ENCODE measurements at places on chromosomes 4 and X. TPM values are rescaled to one million over a fixed set of nuclear protein-coding genes. Genes with fewer than 3 reads are reported as not detected.

DNA sequence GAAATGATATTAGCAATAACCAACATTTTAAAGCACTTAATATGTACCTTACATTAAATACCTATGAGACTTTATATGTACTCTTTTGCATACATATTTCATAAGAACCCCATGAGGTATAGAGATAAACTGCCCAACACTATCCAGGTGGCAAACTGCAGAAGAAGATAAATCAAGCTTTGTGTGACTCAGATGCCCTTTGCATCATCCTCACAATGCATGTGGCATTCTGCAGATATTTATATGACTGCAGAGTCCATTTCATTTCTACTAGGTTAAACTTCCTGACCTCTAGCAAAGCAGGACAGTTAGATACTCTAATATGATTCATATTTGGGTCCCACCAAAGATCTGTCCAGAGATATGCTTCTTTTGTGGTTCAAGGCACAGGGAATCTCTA lies 85.6 kb upstream of the RASGEF1B start:
- H3K27me3 ChIP-seq, result no peaks in the 10 kb centered on the region
- H3K36me3 ChIP-seq, result peaks cover 1% of the 10 kb centered on the region
- no peak for DNase-seq
- H3K4me3 ChIP-seq, result no peak overlapping the region
- peaks cover 21% of the 10 kb centered on the region for H3K4me1 ChIP-seq

RELL1 gene
- total RNA-seq, result 21.4 TPM

TMSB15B gene
- total RNA-seq, result 8.6 TPM

DNA sequence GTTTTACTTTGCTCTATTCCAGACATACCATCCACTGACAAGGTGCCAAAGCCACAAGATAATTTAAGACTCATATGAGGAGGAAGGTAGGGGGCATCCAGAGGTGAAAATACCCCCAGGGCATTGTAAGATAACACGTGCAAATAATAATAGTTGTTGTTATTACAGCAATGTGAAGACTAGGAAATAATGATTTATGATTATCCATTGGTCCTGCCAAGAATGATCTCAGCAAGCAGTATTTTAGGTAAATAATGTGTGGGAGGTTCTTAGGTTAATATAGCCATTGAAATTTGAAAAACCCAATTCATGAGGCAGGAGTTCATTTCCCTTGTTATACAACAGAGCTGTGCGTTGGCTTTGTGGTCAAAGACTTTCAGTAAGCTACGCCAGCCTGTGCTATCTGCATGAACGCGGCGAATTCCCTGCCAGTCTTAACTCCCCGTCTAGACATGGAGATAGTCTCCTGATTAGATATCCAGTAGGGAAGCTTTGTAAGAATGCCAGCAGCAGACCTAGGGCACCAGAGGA lies 47.2 kb upstream of the MXRA5 start:
- H3K4me1 ChIP-seq, result no peaks in the 10 kb centered on the region
- no peak overlapping the region for H3K4me3 ChIP-seq
- no peak overlapping the region for H3K27ac ChIP-seq
- no peak for DNase-seq

DNA sequence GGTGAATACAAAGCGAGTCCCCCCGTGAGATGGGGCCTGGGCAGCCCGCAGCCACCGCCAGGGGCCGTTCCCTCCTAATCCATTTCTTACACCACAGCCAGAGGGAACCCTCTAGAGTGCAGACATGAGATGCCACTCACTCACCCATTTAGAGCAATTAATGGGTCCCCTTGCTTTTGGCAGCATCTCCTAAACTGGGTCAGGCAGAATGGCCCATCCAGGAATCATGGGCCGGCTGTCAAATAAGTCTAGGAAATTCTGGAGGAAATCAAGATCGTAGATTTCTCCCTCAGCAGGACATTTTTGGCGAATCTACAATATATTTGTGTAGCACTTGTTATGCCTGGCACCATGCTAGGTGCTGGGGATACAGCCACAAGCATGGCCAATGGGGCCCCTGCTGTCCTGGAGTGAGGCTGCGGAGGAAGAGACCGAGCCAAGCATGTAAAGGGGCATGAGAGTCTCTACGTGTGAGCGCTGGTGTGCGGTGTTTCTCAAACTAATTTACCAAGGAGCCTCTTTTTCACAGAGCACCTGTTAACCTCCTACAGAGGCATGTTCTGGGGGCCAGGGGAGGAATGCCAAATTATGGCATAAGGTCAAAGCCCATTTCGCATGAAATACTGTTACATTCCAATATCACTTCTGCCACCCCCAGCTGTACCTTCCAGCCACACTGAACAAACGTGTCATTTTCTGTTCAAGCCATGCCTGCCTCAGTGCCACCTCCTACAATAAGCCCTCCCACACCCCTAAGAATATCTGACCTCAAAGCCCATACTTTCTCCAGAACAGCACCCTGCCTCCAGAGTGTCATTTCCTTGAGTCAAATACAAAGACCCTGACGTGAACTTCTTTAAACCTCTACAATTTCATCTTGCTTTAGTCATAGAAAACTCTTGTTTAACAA lies 28.1 kb upstream of the JAKMIP1 start:
- no peaks in the 10 kb centered on the region for H3K36me3 ChIP-seq

- H3K4me3 ChIP-seq, result peak overlapping the region; percentile 64
- no peak overlapping the region for H3K27ac ChIP-seq
- H3K36me3 ChIP-seq, result no peaks in the 10 kb centered on the region
- no peak for DNase-seq
Observed at GRCh38 chrX:137427816-137428215, 138.1 kb upstream of the ZIC3 start.

TBX22 gene
- not detected for total RNA-seq

DNA sequence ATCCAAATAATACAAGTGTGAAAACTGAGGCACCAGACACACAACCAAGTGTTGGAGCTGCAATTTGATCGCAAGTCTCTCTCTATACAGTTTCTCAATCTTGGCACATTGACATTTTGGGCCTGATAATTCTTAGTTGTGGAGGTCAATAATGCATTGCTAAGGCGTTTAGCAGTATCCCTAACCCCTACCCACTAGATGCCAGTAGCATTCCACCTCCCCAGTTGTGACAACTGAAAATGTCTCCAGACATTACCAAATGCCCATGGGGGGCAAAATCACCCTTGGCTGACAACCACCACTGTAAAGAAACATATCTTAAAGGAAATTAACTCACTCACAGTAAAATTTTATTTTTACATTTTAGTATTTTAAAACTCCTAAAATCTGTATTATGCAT lies 4.2 kb downstream of the NR3C2 start:
- H3K27me3 ChIP-seq, result peaks cover 22% of the 10 kb centered on the region
- H3K36me3 ChIP-seq, result no peaks in the 10 kb centered on the region
- no peak for DNase-seq

DNA sequence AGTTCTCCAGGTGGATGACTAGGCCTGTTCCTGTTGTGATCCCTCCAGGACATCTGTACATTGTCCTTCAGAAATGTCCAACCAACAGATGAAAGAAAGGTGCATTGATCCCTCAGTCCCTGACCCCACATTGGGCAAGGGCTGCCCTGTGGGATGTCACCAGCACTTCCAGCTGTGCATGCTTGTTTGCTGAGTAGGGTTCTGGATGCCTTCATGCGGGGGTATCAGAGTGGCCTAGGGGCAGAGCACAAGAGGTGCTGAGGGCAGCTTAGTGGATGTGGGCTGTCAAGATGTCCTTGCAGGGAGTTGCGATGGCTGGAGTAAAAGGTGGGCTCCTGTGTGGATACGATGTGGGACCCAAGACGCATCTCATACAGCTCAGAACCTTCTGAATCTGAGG lies 112.5 kb downstream of the PALLD start:
- H3K4me3 ChIP-seq, result no peak overlapping the region
- no peaks in the 10 kb centered on the region for H3K36me3 ChIP-seq
- peaks cover 12% of the 10 kb centered on the region for H3K27me3 ChIP-seq
- H3K4me1 ChIP-seq, result no peaks in the 10 kb centered on the region
- H3K27ac ChIP-seq, result no peak overlapping the region
- DNase-seq, result no peak

GRCh38 chrX:119745283-119745848 lies 13.0 kb upstream of the SOWAHD start:
- no peak overlapping the region for H3K27ac ChIP-seq
- no peaks in the 10 kb centered on the region for H3K4me1 ChIP-seq
- DNase-seq, result no peak
- H3K4me3 ChIP-seq, result no peak overlapping the region
- H3K36me3 ChIP-seq, result no peaks in the 10 kb centered on the region

DNA sequence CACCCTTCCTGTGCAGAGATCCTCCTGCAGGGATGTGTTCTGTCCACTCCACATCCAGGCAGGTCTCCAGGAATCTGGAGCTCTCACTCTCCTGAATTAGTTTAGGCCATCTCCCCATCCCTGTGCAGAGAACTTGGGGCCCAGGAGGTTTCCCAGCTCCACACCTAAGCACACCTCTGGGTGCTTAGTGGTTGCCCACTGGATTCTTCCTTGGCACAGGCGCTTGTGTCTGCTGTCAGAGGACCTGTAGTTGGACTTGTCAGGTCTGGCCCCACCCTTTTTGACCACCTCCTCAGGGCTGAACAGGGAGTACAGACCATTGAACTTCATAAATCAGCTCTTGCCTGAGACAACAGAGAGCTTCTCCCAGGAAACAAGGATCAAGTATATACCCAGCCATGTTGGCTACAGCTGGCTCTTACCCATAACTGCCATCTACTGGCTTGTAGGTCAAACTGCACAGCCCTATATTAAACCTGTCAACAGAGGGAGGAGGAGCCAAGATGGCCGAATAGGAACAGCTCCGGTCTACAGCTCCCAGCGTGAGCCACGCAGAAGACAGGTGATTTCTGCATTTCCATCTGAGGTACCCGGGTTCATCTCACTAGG lies 275.5 kb downstream of the PPARGC1A start:
- no peak overlapping the region for H3K4me3 ChIP-seq
- H3K36me3 ChIP-seq, result no peaks in the 10 kb centered on the region
- DNase-seq, result no peak
- H3K27me3 ChIP-seq, result no peaks in the 10 kb centered on the region

GRCh38 chr4:76623217-76624045 lies 188.4 kb downstream of the SHROOM3 start:
- no peak overlapping the region for H3K27ac ChIP-seq
- no peaks in the 10 kb centered on the region for H3K4me1 ChIP-seq
- H3K4me3 ChIP-seq, result no peak overlapping the region

DNA sequence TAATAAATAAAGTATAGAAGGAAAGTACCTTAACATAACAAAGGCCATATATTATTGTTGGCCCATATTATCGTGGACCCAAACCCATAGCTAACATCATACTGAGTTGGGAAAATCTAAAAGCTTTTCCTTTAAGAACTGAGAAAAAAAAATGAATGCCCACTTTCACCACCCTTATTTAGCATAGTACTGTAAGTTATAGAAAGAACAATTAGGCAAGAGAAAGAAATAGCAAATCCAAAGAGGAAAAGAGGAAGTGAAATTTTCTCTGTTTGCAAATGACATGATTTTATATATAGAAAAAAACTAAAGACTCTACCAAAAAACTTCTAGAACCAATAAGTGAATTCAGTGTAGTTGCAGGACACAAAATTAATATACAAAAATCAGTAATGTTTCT lies 1854.6 kb downstream of the PCDH7 start:
- H3K4me1 ChIP-seq, result no peaks in the 10 kb centered on the region
- H3K27ac ChIP-seq, result no peak overlapping the region
- DNase-seq, result no peak
- no peaks in the 10 kb centered on the region for H3K27me3 ChIP-seq
- no peaks in the 10 kb centered on the region for H3K36me3 ChIP-seq

ADH7 gene
- not detected for total RNA-seq

DNA sequence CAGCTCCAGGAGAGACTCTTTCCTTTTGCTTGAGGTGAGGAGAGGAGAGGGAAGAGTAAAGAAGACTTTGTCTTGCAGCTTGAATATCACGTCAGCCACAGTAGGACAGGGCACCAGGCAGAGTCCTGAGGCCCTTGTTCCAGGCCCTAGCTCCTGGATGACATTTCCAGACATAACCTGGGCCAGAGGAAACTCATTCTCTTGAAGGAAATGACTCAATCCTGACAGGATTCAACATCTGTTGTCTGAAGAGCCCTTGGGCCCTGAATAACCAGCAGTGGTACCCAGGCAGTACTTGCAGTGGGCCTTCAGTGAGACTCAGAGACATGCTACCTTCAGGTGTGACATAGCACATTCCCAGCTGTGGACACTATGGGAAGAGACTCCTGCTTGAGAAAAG lies 62.8 kb downstream of the FGF16 start:
- peaks cover 36% of the 10 kb centered on the region for H3K36me3 ChIP-seq
- H3K27ac ChIP-seq, result no peak overlapping the region
- H3K4me3 ChIP-seq, result no peak overlapping the region
- no peak for DNase-seq

- H3K36me3 ChIP-seq, result no peaks in the 10 kb centered on the region
- H3K27ac ChIP-seq, result no peak overlapping the region
- H3K4me1 ChIP-seq, result no peaks in the 10 kb centered on the region
- H3K4me3 ChIP-seq, result no peak overlapping the region
- DNase-seq, result no peak
- H3K27me3 ChIP-seq, result no peaks in the 10 kb centered on the region
Observed at GRCh38 chr4:63316633-63317032, 1092.6 kb downstream of the TECRL start.

DNA sequence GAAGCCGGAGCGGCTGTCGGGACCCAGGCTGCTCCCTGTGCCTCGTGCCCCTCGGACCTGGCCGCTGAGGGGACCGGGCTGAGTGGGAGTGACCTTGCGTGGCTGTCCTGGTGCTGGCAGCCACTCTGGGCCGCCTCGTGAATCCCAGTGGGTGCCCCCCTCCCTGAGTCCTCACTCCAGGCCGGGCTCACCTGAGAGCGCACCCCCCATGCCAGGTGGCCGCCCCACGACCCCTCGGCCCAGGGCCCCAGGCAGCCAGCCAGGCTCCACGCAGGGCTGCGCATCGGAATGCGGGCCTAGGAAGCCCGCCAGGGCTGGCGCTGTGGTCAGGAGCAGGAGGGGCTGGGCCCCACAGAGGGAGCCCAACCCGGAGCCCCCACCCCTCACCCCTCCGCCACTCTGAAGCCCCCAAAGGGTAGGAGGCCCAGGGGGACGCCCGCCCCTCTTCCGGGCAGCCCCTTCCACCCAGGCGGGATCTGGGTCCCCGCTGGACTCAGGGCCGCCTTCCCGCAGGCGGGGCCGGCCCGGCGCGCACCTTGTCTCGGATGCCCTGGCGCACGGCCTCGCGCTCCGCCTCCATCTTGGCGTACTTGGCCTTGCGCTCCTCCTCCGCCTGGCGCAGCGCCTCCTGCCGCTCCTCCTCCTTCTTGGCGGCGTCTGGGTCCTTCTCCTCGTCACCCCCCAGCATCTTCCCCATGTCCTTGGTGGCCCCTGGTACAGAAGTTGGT lies 33.9 kb downstream of the CPLX1 start:
- DNase-seq, result peak; percentile 46
- H3K36me3 ChIP-seq, result peaks cover 3% of the 10 kb centered on the region
- peaks cover 15% of the 10 kb centered on the region for H3K4me1 ChIP-seq
- H3K4me3 ChIP-seq, result peak overlapping the region; percentile 78

GRCh38 chr4:41189666-41190065 lies 24.7 kb downstream of the APBB2 start:
- no peak overlapping the region for H3K4me3 ChIP-seq
- no peak overlapping the region for H3K27ac ChIP-seq
- H3K27me3 ChIP-seq, result no peaks in the 10 kb centered on the region
- H3K4me1 ChIP-seq, result no peaks in the 10 kb centered on the region

Data from activated T-helper 1 cell treated with anti-CD3 and anti-CD28 coated beads, Interleukin-12 subunit alpha, Interleukin-12 subunit beta, Interleukin-2, Interleukin-4 antibody, amounts not matched to agents 30 ng/mL and 10 ng/mL and 1 ng/mL, durations not matched to agents 14 hours and 24 hours and 36 hours (primary cell).